ENCODE measurements at places on chromosomes 3 and 15. TPM values are rescaled to one million over a fixed set of nuclear protein-coding genes. Genes with fewer than 3 reads are reported as not detected.

The DUOX1 gene
- total RNA-seq: not detected

The TRIM42 gene
- total RNA-seq: not detected

The SSUH2 gene
- not detected for total RNA-seq

- no peak for DNase-seq
These were observed 201.1 kb upstream of the LPP start for GRCh38 chr3:187952849-187953248.

DNA sequence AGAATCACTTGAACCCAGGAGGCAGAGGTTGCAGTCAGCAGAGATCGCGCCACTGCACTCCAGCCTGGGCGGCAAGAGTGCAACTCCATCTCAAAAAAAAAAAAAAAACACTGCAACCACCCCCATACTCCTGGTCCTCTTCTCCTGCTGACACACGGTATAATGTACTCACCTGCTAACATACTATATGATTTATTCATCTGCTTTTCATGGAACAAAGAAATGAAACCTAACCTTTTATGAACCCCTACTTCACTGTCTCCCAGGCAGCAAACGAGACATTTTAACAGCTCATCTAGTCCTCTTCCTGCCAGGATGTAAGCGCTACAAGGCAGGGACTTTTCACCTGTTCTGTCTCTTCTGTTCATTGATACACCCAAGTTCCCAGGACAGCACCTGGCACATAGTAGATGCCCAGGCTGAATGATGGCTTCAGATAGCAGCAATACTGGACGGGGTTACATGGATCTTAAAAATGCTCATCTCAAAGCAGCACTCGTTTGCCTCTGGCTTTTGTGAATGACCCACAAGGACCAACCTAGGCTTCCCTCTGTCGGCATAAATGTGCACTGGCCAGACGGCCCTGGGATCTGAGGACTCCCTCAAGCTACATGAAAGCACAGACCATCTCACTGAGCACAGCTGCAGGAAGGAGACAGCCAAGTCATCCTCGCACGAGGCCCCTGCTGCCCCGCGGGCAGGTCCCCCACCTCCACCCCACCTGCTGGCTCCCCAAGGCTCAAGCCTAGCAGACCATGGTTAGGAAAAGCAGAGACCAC, 20.3 kb downstream of the XXYLT1 start:
- peak; percentile 59 for DNase-seq

- DNase-seq: peak; percentile 60
These were observed 1.4 kb downstream of the KBTBD13 start for GRCh38 chr15:65077981-65078352.

- peak; percentile 13 for DNase-seq
These were observed 60.3 kb downstream of the FEM1B start for GRCh38 chr15:68337826-68338225.

DNA sequence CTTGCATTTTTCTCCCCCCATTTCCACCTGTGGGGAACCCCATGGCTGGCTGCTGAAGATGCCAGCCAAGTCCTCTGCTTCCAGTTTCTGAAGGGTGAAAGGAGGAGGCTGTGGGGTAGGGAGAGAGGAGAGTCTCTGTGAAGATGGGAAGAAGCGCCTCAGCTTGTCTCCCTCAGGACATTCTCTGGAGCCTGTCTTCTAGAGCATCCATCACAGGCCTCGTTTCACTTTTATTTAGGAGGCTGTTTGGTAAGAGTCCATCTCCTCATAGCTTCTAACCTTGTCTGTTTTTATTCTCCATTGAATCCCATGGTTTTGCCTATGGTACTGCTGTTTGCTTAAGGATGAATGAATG, 8.8 kb upstream of the LCTL start:
- no peak for DNase-seq

DNA sequence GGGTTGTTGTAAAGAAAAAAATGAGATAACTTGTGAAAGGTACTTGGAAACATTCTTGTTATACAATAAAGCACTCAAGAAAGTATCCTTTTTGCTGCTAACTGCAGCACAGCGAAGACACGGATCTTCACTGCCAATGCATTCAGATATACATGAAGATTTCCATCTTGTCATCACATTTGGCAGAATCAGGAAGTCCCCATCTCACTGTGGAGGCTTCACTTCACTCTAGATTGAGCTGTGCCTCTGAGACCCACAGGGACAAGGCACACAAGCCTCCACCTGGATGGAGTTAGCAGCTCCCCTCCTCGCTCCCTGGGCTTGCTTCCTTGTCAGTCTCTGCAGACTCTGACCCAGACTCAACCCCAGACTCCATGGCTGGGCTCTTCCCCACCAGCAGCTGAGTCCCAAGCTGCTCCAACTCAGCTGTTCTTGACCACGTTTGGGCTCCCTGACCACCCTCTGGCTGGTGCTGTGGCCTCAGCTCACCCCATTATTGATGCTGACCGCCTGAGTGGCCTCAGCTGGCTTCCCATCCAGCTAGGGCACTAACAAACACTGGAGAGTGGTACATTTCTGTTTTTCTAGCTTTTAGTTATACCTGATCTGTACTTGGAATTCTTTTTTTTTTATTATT, 45.4 kb upstream of the SMAD3 start:
- DNase-seq: no peak
